ENCODE measurements at places on chromosomes 7 and 10. TPM values are rescaled to one million over a fixed set of nuclear protein-coding genes. Genes with fewer than 3 reads are reported as not detected.

DNA sequence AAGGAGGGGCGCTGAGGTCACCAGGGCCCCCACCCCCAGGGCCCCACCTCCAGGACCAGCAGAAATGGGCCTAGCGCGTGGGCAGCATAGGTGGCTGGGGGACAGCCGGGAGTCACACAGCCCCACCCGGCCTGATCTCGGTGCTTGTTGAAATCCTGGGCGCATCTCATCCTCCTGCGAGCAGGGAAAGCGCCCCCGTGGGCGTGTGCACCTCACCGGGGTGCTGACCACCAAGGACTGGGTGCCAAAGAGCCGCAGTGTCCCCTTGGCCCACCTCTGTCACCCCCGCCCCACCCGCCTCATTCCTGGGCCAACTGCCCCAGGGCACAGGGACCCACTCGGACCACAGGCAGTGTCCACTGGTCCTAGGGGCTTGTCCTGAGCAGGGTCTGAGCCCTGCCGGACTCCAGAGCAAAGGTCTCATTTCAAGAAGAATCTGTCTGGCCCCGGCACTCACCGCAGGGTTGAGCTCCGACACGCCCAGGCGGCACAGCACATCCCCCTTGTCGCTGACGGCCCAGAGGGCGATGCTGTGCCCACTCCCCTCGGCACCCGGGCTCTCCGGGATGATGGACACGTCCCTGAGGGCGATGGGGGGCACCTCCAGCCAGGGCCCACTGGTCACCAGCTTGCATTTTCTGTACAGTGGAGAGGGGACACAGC lies 11.4 kb downstream of the BHLHA15 start:
- no peak for DNase-seq

SPDYE2B gene
- polyA plus RNA-seq: not detected

- no peak for DNase-seq
Observed at GRCh38 chr7:6027806-6028365, 3.3 kb upstream of the ANKRD61 start.

- DNase-seq: no peak
Observed at GRCh38 chr7:2883101-2883500, 39.0 kb upstream of the GNA12 start.

DNA sequence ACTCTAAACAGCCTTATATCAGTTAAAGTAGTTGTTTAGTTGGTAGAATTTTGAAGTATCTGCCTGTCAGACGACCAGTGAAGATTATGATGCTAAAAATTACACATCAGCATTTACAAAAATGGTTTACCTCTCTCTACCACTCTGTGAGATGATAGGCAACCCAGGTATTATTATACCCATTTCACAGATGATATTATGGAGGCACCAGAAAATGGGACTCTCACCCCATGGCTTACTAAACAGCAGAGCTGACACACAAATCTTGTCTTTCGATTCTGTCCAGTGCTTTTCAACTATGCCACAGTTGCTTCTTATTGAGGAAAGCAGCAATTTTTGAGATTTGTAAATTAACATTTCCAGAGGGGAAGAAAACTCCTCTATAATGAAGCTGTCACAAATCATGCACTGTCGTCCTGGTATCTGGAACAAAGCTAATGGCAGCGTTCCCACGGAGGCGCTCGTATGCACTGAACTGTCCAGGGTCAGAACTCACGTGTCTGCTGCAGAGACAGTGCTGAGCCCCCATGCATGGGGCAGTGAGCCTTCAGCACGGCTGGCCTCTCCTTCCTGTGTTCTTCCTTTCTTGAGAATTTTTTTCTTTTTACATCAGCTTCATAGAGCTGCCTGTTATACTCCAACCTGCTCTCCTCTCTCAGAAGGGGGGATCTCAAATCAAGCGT lies 381.1 kb downstream of the SDK1 start:
- no peak for DNase-seq

DNA sequence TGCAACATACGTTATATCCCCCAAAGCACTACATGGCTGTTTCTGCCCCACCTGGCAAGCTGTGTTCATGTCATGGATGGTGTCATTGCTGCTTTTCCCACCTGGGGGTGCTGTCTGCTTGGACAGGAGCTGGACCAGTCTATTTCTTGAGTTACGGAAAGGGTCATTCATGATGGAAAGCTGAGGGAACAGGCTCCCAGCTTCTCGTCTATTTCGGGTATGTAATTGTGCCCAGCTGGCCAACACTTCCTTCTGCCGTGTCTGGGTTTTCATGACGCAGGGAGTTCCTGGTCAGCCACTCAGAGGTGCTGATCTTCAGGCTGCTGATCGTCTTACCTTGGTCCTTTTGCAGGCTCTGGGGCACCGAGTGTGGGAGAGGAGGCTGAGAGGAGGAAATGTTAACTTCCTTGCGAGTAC lies 8.6 kb downstream of the BTBD16 start:
- DNase-seq: no peak

LAMB4 gene
- polyA plus RNA-seq: 0.20 TPM

ITPRID1 gene
- not detected for polyA plus RNA-seq

- no peak for DNase-seq
Observed at GRCh38 chr10:66862687-66863258, 63.1 kb upstream of the LRRTM3 start.

GRCh38 chr7:132677918-132678317 lies 101.6 kb upstream of the PLXNA4 start:
- DNase-seq: no peak

DNA sequence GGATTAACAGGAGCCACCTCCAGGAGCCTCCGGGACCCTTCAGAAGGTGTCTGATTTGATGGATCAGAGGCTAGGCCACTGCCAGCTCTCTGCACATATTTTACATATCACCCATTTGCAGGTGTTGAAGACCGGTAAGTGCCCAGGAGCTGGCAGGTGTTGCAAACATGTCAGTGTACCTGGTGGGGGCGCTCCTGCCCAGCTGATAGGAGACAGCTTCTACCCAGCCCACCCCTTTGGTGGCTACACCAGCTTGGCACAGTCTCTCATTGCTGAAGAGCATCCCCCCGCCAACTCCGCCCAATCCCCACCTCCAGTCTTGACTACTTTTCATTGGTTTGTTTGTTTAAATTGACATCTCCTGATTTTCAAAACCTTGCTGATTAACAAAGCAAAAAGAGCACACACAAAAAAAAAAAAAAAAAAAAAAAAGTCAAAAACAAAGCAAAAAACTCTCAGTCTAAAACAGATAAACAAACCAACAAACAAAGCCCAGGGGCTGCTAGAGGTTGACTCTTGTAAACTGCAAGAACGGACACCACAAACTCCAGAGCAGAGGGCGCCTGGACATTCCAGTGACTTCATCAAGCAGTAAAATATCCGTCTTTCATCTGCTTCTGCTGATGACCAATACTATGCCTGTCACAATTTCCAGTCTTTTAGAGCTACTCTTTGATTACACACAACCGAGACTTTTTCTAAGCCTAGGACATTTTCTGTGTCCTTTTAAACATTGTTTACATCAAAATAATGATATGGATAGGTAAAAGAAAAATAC lies 275.3 kb downstream of the NRG3 start:
- DNase-seq: no peak

- DNase-seq: no peak
Observed at GRCh38 chr7:149879766-149880637, 6.2 kb downstream of the ATP6V0E2 start.

- DNase-seq: no peak
Observed at GRCh38 chr10:80165173-80165572, 32.6 kb downstream of the PLAC9 start.

DNA sequence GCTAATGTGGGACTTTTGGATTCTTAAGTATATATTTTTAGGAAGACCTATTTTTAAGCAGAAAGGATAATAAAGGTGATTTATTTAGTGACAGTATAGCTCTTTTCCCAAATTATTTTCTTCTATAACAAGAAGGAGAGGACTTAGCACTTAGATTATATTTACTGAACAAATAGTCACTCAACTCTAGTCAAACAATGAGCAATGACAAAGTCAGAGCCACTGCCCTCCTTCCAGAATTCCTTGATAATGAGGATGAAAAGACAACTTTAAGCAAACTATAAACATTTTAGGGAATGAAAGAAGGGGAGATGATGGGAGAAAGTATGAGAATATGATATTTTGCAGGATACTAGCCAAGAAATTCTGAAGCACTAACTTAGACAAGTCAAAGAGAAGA lies 293.5 kb upstream of the YAE1 start:
- DNase-seq: no peak

AKR1C4 gene
- polyA plus RNA-seq: not detected

GRCh38 chr7:8120390-8121058 lies 141.4 kb downstream of the ICA1 start:
- no peak for DNase-seq

GRCh38 chr10:109887776-109888175 lies 35.5 kb downstream of the XPNPEP1 start:
- no peak for DNase-seq

DNA sequence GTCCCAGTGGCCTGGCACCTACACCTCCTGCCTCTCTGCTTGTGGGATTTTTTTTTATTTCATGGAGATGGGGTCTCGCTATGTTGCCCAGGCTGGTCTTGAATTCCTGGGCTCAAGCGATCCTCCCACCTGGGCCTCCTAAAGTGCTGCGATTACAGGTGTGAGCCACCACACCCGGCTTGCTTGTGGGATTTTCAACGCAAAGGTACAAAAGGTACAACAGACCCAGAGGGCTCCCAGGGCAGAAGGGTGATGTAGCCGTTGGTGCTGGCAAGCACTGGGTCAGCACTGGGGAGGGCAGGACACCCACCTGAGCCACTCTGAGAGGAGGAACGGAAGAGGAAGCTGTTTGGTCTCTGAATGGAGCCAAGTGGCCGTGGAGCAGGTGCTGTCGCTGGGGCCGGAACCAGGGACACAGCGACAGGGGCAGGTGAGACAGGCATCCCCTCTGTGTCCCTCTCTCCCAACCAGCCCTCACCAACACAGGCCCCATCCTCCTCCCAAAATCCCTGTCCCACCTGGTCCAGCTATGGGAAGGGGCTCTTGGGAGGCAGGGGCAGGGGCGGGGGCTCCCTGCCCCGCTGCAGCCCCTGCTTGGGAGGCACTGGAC lies 2.8 kb upstream of the SAP25 start:
- DNase-seq: no peak

GRCh38 chr10:31581741-31582323 lies 262.8 kb downstream of the ZEB1 start:
- no peak for DNase-seq

- no peak for DNase-seq
Observed at GRCh38 chr10:129617768-129618167, 150.7 kb downstream of the MGMT start.

- DNase-seq: no peak
Observed at GRCh38 chr10:127999297-128000129, 92.6 kb downstream of the PTPRE start.

Measured in BJ (cell line).